ENCODE measurements at places on chromosomes 7 and 10.

GRCh38 chr7:95549818-95550529 is 46.3 kb downstream of the PDK4 start:
- no peak for DNase-seq

- DNase-seq = no peak
Measured at GRCh38 chr7:1290026-1290678, 57.5 kb downstream of the UNCX start.

DNA sequence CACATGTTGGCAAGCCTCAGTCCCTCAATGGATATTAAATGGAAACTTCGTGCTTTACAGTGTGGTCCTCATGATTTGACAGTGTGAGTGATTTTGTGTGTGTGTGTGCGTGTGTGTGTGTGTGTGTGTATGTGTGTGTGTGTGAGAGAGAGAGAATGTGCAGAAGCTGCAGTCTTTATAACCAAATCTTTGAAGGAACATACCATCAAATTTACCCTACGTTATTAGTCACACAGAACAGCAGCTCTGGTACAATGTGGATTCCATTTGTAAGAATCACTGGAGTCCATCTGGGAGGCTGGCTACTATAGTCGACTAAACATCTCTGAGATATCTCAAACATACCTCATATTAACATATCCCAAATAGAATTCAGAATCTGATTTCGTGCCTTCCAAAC is 928.0 kb upstream of the POT1 start:
- no peak for DNase-seq

GRCh38 chr7:75727881-75728593 is 10.7 kb downstream of the HIP1 start:
- DNase-seq = peak; percentile 15

GRCh38 chr10:118047880-118048279 is 1.1 kb upstream of the RAB11FIP2 start:
- DNase-seq = no peak

GRCh38 chr10:64394744-64395143 is 873.5 kb downstream of the REEP3 start:
- no peak for DNase-seq

DNA sequence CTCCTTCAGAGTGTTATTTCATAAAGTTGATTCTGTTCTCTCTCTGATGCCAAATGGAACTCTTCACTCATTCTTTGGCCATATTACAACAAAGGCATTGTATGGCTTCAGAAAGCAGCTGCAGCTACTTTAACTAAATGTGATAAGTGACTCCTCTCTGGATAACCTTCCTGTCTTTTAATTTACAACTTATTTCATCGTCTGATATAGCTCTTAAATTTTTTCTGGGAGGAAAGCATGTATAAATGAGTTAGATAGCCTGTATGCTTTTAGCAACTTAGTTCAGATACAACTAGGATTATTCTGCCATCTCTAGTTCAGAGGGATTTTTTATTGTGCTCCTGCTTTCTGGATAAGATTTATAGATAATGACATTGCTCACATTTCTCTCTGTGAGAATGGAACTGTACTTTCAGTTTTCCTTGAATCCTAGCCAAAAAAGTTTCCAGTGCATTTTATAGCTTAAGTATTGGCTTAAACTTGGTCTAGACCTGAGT is 57.5 kb downstream of the KLHDC10 start:
- DNase-seq = no peak

GRCh38 chr10:33719005-33719703 is 384.7 kb upstream of the NRP1 start:
- DNase-seq = no peak

DNA sequence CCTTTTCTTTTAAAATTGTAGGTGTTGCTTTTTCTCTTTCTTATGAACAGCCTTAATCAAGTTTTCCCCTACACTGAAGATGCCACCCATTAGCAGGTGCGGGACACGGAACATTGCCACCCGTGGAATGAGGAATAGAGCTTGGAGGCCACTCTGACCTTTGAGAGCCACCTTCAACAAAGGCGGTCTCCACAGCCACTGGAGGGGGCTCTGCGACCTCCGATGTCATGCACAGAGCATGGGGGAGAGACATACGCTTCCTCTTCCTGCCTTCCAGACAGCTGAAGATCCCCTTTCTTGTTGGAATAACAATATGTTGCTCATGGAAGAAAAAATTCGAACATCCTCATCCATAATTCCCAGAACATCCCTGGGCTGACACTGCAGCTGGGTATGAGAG is 39.1 kb downstream of the ADARB2 start:
- no peak for DNase-seq

DNA sequence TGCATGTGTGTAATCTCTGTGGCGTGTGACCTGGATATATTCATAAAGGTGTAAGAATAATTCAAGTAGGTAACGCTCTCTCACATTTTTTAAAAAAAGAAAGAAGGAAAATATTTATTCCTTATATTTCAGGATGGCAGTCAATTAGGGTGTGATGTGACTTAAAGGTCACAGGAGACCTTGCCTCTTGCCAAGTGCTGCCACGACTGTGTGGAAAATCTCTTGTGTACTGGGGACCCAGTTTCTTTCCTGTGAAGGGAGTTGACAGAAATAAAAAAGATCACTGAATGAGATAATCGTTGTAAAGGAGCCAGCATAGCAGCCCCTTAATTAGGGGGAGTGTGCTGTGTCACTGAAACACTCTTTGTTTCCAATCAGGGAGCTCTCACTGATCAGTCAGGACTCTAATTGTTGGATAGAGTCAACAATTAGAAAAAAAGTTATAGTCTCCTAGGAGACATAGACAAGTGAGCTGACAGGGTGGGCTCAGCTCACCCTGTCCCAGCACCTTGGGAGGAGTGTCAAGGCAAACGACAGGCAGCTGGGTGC is 31.1 kb downstream of the PTPRE start:
- DNase-seq = no peak

DNA sequence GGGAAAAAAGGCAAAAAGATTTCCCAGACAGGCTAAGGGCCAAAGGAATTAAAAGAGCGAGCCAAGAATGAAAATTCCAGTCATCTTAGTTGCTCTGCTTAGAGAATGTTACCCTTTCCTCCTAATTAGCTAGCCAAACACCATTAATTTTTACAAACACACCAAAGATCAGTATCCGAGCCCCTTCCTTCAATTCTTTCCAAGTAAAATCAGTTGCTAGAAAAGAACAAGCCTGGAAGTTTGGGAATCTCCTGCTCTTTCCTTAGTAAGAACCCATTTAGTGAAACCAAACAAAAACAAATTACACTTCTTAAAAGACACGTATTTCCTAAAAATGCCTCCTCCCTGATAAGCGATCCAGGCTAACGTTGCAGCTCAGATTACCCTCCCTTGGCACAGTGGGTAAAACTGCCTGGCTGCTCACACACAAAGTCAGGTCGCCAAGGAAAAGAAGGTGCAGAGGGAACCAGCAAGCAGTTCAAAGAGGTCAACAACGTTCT is 57.1 kb upstream of the ABLIM1 start:
- DNase-seq = no peak

- no peak for DNase-seq
Measured at GRCh38 chr10:119595134-119595675, 1.6 kb downstream of the TIAL1 start.

- no peak for DNase-seq
Measured at GRCh38 chr10:106147021-106147420, 1017.5 kb downstream of the SORCS1 start.

DNA sequence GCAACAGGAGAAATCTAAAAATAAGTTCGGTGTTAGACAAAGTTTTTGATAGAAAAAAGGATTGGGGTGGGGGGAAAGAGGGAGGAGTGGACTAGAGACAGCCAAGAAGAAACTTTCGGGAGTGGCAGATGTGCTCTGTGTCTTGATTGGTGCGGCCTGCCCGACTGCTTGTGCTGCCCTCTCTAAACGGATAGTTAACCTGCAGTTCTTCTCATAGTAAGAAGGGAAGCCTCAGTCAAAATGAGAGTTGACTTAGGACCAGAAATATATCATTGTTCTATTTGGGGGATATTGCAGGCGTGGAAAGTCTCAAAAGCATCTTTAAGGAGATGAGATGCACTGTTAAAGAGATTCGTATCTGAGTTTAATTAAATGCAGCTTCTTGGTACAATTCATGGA is 39.3 kb downstream of the UBE3C start:
- no peak for DNase-seq

DNA sequence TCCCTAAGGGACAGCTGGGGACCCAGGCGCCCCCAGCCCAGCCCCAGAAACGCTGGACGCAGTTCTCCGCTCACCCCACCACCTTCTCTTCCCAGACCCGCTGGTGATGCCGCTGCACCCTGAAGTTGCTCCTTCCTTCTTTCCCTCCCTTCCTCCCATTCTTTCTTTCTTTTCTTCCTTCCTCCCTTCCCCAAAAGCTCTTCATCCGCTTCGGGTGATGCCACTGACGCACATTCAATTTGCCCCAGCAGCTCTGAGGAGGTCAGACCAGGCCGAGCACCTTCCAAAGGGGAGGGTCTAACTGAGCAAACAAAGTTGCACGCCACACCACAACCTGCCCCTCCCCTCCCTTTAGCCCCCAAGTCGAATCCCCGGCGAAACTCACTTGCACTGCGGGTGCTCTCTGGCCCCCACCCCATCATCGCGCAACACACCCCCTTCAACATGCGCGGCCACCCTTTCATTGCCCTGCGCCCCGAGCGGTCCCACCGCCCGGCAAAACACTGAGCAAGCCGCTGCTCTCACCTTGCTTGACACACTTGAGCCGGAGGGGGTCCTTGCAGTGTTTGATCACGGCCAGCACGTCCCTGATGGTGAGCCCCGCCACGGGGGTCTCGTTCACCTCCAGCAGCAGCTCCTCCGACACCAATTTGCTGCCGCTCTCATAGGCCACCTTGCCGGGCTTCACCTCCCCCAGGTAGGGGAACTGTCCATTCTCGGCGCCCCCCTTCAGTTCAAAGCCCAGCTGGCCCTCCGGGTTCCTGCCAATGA is 787 bp downstream of the MAGI2 start:
- no peak for DNase-seq

GRCh38 chr7:82345886-82346285 is 97.7 kb downstream of the CACNA2D1 start:
- no peak for DNase-seq

- DNase-seq = no peak
Measured at GRCh38 chr7:2517678-2518507, 1.7 kb upstream of the LFNG start.

DNA sequence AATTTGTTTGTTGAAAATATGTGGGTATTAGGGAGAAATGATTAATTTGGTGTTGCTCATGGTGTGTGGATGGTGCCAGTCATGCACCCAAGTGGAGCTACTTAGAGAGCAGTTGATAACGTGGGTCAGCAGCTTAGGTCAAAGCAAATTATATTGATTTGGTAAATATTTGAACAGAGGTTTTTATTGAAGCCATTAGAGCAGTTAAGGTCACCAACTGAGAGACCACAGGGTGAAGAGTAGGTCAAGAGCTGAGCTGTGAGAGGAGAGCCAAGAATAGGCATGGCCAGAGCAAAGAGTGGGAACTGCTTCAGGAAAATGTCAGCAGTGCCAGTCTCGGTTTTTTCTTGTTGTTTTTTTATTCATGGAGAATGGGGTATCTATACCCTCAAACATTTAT is 97.9 kb downstream of the TMEM168 start:
- no peak for DNase-seq

DNA sequence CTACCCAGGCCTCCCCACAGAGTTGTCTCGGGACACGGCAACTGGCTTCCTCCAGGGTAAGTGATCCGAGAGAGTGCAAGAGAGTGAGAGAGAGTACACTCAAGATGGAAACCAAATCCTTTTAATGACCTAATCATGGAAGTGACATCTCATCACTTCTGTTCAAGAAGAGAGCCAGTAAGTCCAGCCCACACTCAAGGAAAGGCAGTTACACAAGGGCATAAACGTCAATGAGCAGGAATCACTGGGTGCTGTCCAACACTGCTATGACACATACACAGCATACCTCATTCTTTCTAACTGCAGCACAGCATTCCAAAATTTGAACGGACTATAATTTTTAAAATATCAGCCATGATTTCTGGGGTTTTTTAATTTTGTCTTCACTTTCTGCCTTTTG is 29.3 kb upstream of the OSBPL3 start:
- no peak for DNase-seq

DNA sequence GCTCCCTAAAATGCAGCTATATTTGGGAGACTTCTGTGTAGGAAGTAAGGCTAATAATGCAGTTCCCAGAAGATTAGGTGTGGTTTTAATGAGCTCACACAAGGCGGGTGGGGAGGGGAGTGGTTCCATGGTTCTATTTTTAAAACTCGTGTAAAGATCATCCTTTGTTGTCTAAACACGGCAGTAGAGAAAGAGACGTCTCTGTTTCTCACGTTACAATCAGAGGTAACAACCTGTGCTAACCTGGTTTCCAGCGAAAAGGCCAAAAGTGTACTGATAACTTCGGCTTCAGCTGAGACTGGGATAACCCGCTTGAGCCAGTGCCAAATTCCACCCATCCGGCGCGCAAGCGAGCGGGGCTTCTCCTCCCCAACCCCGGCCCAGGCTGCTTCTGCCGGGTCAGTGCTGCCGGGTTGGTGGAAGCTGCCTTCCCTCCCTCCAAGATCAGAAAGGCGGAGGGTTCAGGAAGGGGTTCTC is 2.5 kb upstream of the MAP3K8 start:
- DNase-seq = no peak

DNA sequence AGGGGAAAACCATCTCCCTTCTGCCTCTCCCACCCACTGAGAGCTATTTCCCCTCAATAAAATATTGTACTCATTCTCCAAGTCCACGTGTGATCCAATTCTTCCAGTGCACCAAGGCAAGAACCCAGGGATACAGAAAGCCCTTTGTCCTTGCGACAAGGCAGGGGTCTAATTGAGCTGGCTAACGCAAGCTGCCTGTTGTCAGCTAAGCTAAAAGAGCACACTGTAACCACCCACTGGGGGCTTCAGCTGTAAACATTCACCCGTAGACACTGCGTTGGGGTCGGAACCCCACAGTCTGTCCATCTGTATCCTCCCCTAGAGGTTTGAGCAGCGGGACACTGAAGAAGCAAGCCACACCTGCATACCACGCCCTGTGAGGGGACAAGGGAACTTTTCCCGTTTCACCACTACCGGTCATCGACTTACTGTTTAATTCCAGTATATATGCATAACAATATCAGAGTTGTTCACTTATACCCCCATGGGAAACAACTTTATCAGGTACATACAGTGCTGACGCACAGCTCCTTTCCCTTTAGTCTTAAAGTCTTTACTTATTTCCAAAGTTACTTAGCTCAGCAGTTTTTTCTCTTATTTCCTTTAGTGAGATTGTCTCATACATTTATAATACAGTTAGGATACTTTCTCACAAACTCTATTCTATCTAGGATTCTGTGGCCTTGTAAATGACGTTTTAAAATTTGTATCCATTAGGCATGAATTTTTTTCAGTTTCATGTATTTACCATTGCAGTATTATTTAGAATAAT is 721.6 kb downstream of the ANKRD7 start:
- DNase-seq = no peak

DNA sequence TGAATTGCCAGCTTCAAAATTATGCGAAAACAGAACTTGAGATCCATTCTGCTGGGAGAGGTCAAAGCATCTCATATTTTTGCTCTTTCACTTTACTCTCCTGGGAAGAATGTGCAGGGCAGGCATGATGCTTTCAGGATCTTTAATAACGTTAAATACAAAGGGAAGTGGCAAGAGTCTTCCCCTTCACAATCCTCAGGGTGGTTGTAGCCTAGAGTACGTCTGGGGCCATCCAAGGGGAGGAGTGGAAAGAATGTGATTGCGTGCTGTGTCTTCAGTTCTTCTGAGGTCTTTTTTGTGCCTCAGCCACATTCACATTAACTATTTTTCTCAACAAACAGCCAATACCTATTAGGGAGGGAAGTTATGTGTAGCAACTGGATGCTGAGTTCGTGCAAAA is 207.3 kb downstream of the HGF start:
- DNase-seq = no peak

Data from stimulated activated CD8-positive, alpha-beta memory T cell treated with anti-CD3 and anti-CD28 coated beads, Interleukin-2, amount 100 ng/mL, for 1 hour (primary cell).